NCI-H226 (cell line): ENCODE measurements at places on chromosomes 2 and 18.

- DNase-seq, result no peak
These were observed 147.2 kb downstream of the DTNA start for GRCh38 chr18:34857320-34857719.

- no peak for DNase-seq
These were observed 7.5 kb downstream of the NPPC start for GRCh38 chr2:231918501-231919330.

- DNase-seq, result no peak
These were observed 183.3 kb downstream of the ASXL3 start for GRCh38 chr18:33761363-33761762.

DNA sequence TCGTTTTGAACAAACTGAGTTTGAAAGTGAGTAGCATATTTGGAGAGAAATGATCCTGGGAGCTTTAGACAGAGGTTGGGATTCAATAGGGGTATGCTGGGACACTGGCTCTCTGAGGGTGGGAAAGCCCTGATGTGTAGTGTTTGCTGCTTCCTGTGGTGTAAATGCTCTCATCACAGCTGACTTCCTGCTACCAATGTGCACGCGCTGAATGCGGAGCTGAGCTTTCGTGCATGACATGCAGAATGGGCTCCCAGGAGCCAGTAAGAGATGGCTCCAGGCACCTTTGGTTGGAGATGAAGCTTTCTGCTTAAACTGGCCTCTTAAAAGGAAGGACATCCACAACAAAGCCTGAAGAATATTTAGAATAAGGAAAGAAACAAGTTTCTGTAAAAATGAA, 224.1 kb upstream of the CCDC150 start:
- no peak for DNase-seq

DNA sequence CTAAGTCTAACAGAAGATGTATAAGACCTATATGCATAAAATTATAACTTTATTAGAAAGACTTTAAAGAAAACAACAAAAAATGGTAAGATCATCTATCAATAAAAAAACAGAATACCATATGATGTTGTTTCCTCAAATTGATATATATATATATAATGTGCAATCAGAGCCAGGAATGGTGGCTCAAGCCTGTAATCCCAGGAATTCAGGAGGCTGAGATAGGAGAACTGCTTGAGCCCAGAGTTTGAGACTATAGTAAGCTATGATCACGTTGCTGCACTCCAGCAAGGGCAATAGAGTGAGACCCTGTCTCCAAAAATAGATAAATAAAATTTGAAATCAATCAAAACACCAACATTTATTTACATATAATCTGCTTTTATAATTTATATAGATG, 19.5 kb downstream of the CYTIP start:
- DNase-seq, result no peak

DNA sequence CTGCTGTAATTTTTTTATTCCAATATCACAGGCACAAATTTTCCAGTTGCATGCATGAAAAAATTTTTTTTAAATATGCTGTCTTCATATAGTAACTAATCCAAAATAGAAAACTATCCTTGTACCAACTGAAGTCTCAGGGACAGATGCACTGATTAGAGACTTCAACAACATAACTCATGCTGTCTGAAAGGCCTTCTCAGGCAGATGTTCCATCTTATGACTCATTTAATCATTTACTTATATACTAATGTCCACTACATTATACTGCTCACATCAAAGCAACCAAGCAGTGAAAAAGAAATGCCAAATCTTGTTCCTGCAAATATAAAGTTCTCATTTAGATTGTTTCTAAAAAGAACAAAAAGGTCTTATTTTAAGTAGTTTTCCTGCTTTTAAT, 53.1 kb downstream of the OLA1 start:
- DNase-seq, result no peak

DNA sequence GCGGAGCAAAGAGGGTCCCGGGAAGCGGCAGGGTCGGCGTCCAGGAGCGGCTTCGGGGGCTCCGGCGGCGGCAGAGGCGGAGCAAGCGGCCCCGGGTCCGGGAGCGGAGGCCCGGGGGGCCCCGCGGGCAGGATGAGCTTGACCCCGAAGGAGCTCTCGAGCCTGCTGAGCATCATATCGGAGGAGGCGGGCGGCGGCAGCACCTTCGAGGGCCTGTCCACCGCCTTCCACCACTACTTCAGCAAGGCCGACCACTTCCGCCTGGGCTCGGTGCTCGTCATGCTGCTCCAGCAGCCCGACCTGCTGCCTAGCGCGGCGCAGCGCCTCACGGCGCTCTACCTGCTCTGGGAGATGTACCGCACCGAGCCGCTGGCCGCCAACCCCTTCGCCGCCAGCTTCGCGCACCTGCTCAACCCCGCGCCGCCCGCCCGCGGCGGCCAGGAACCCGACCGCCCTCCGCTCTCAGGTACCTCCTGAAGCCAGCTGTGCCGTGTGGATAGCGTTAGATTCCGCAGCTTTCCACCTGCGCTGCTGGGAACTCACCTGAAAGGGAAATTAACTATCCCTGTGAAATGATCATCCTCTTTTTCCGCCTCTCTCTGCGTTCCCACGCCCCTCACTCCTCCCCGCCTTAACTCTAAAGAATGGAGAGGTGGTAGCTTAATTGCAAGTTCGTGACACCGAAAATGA, 472 bp downstream of the CNOT11 start:
- peak; percentile 31 for DNase-seq

GRCh38 chr18:3008541-3008940, 4.4 kb downstream of the LPIN2 start:
- DNase-seq, result no peak

DNA sequence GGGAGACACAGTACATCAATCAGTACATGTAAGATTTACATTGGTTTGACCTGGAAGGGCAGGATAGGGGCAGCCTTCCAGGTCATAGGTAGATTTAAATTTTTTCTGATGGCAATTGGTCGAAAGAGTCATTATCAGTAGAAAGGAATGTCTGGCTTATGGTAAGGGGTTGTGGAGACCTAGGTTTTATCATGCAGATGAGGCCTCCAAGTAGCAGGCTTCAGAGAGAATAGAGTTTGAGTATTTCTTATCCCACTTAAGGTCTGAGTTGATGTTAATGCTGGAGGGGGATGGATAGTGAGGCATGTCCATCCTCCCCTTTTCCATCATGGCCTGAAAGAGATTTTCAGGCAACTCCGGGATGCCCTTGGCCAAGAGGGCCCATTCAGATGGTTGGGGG, 60.7 kb downstream of the SPTBN1 start:
- peak; percentile 35 for DNase-seq

DNA sequence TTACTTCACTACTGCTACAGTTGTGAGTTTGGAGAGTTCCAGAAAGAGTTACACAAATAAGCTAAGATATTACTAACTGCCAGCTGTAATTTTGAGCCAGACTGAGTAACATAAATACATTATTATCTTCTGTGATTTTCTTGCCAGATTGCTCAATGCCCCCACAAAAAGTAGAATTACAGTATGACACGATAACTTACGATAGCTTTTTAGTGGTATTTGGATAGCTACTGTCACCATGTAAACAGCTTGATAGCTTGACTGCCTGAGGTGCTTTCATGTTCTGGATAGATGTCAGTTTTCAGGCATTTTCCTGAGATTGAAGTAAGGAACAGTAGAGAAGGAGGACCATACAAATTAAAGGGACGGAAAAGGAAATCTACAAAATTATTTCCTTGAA, 533.3 kb downstream of the SOCS6 start:
- no peak for DNase-seq

- no peak for DNase-seq
These were observed 398.8 kb downstream of the CCDC85A start for GRCh38 chr2:56582570-56582969.

- no peak for DNase-seq
These were observed 243.5 kb downstream of the ANAPC1 start for GRCh38 chr2:111640480-111640879.

DNA sequence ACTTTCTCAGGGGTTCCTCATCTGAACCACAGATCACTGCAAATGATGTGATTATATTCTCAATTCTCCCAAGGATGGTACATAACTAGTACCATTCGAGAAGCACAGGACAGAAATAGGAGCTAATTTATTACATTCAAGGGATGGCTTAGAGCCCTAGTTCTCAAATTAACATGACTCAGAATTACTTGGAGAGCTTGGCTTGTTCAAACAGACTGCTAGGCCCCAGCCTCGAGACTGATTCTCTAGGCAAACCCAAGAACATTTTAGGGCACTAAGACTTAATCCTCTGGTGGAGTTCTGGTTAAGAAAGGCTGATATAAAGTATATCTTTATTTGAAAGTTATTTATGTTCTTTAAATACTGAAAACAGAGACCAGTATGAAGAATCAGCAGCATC, 35.8 kb downstream of the HIBCH start:
- DNase-seq, result no peak

GRCh38 chr18:5853253-5853652, 42.1 kb downstream of the TMEM200C start:
- no peak for DNase-seq

- DNase-seq, result no peak
These were observed 45.1 kb upstream of the SCLY start for GRCh38 chr2:238015705-238016104.

DNA sequence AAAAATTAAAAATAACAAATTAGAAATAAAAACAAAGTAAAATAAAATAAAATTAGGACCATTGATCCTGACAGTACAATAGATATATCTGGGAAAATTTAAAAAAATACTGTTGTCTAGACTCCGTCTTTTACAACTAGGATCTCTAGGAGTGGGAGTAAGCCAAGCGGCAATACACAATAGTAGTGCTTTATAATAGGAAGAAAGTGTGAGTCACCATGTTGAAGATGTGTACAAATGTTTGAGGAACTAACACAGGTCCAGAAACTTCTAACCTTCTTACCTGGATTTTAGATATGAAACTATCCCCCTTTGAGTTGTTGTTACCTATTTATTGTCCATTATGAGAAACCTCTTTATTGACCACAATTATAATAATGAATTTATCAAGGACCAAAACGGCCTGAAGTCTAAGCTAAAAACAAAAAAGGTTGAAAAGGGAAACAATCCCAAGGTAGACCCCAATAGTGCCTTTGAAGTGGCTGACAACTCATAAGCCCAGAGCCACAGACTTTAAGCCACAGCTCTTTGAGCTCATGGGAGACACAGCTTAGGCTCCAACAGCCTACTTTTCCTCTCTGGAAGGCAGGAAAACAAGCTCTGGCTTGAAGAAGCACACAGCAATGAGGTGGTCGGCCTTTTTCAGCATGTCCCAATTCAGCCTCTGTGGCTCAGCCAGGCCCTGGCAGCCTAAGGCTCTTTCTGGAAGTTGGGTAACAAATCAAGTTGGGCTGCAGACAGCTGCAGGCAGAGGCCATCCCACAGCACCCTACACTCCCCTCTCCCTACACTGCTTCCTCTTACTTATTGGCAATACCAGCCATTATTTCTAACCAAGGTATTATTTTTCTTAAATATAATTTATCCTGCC, 62.9 kb downstream of the AQP4 start:
- no peak for DNase-seq

- DNase-seq, result no peak
These were observed 41.0 kb downstream of the MYO3B start for GRCh38 chr2:170218931-170219330.

DNA sequence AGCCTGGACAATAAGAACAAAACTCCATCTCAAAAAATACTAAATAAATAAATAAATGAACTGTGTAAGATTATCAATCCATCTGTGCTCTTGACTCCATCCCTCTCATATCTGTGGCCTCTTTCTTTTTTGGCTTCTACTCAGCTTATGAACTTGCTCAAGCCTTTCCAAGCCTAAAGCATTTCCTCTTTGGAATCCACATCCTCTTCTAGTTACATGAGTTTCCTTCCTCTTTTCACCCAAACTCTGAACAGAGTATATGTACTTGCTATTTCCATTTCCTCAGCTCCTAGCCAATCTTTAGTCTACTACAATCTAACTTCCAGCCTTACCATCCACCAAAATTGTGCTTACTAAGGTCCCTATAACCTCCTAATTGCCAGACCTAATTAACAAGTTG, 2.5 kb upstream of the DNAJC10 start:
- DNase-seq, result peak; percentile 6

GRCh38 chr2:60470340-60470739, 83.1 kb downstream of the BCL11A start:
- no peak for DNase-seq

DNA sequence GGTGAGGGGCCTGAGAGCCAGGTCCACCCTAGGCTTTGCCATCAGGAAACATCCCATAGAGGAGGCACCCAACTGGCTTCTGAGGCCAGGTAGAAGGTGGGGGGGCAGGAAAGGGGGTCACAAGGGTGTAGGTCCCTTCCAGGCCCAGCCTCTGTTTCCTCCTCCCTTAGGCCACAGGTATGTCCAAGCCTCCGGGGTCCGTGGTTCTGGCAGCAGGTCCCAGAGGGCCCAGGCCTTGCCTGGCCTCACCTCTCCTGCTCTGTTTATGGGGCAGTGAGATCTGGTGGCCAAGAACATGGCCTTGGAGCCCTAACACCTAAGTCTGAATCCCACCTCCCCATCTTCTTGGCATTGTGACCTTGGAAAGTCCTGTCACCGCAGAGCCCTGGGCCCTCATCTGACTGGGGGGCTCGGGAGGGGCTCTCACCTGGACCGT, 21.6 kb upstream of the GPR17 start:
- DNase-seq, result no peak

DNA sequence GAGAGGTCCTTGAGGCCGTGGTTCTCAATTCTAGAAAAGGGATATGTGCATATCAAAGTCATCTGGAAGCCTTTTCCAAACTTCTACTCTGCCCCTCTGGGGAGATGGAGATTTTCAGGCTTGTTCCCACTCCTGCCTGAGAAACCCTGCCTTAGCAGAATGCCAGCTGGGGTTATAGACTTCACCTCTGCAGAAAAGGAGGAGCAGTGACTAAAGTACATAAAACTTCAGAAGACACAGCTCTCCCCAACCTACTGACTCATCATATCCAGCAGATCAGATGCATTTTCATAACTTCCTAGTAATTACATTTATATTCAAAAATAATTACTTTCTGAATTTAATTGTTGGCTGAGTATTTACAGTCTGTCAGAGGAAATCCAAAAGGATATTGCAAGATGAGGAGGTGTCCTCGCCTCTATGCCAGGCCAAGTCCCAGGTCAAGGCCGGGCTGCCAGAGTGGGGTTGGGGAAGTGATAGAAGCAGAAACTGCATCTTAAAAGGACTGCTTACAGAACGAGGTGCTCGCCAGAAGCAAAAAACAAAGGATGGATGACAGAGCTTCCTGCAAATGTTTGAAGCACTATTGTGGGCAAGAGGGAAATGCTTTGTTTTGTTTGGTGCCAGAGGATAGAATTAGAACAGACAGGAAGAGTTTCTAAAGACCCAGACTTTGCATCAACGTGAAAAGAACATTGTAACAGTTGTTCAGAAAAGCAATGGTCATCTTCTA, 75.6 kb upstream of the APCDD1 start:
- no peak for DNase-seq

- DNase-seq, result peak; percentile 5
These were observed 7.6 kb upstream of the TNS1 start for GRCh38 chr2:218010140-218010983.

DNA sequence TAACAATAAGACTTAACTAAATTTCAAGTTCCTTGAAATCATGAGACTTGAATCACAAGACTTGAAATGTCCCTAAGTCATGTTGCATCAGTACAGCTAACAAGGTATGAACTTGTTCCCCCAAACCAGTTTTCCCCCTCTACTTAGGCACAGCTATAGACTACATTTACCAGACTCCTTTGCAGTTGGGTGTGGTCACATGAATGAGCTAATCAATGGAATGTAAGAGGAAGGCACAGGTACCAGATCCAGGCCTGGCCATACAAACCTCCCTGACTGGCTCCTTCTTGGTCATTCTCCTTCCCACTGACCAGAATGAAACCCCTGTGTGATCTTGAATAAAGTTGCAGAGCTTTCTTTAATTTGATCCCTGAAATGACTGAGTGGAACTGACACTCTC, 77.8 kb downstream of the DNER start:
- DNase-seq, result no peak

GRCh38 chr2:109633284-109633961, 19.3 kb downstream of the SOWAHC start:
- DNase-seq, result no peak

- DNase-seq, result no peak
These were observed 26.8 kb upstream of the ASXL2 start for GRCh38 chr2:25905126-25905525.
